CD4-positive, alpha-beta T cell treated with Interleukin-2 at 100 ng/mL for 4 hours (primary cell): ENCODE measurements at places on chromosomes 2 and 18.
A peak's percentile ranks its signal among the peaks of the same experiment; 100 is the strongest.

GRCh38 chr2:197212344-197213262 is 98.0 kb downstream of the ANKRD44 start:
- DNase-seq, result peak; percentile 50

- DNase-seq, result no peak
Observed at GRCh38 chr18:10591896-10592295, 66.1 kb downstream of the NAPG start.

DNA sequence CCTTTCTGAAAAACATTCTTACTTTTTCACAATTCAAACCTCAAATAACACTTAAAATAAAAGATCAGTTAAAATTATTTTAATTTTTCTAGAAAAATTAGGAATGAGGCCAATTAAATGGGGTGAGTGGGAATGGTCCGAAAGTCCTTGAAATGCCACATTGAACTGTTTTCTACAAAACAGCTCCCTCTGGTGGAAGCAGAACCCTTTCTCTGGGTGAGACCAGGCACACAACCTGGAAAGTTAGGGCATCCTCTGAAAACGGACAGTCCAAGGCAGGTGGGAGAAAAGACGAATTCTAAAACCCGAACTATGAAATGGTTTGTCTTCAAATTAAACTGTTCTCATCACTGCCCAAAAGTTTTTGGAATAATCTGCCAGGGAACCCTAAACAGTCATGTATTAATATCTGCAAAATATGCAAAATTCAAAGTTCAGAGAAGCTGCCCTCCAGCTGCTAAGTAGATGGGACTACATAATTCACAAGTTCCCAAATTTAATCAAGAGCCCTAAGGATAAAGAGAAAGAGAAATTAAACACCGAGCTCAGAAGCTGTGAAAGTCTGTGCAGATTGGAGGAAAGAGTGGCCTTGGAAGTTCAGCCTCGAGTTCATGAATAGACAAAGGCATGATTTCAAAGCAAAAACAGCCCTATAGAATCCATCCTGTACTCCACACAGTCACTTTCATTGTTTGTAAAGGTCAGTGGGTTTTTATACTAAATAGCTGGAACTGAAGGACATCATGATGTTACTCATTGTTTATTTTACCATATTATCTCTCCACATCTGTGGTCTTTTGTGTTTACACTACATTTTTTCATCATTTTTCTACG is 108.3 kb downstream of the PIEZO2 start:
- peak; percentile 16 for DNase-seq

- peak; percentile 13 for DNase-seq
Observed at GRCh38 chr2:149160701-149161217, 122.3 kb downstream of the LYPD6B start.

- no peak for DNase-seq
Observed at GRCh38 chr2:90077948-90078347, 1386.5 kb downstream of the RPIA start.

DNA sequence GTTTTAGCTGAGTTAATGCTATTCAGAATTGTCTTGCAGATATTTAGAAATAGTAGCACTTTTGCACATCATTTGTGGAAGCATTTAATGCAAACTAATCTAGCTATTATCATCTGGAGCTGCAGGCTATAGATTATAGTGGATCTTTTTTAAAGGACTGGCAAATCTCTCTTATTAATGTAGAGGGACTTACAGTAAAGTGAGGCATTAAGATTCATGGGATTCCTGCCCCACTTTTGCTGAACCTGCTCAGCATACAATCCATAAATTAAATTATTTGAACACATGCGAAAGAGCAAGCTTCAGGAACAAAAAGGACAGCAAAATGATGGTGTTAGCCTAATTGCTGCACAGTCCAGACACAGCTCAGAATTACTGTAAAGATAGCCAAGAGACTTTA is 477.7 kb downstream of the DCDC2C start:
- no peak for DNase-seq

- no peak for DNase-seq
Observed at GRCh38 chr2:217816396-217816869, 186.4 kb downstream of the TNS1 start.

DNA sequence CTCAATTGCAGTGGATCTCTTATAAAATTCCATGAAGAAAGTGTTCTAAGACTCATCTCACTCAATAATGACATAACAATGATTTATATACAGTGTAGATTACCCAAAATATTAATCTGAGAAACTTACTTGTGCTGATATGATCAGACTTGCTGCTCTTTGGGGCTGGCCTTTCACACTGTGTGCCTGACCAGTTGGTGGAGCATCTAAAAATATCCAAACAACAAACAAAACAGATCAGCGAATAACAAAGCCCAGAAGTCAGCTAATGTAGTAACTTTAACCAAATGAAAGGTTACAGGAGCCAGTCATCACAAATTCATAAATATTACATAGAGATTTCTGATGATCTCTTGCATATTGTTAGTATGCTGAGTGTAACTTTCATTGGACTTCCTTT is 1466.8 kb upstream of the NXPH2 start:
- no peak for DNase-seq

GRCh38 chr2:173997269-173997668 is 32.1 kb upstream of the SP3 start:
- no peak for DNase-seq

- DNase-seq, result no peak
Observed at GRCh38 chr2:9238591-9239326, 32.1 kb downstream of the ASAP2 start.

GRCh38 chr18:55819448-55819847 is 231.5 kb upstream of the TCF4 start:
- DNase-seq, result no peak

DNA sequence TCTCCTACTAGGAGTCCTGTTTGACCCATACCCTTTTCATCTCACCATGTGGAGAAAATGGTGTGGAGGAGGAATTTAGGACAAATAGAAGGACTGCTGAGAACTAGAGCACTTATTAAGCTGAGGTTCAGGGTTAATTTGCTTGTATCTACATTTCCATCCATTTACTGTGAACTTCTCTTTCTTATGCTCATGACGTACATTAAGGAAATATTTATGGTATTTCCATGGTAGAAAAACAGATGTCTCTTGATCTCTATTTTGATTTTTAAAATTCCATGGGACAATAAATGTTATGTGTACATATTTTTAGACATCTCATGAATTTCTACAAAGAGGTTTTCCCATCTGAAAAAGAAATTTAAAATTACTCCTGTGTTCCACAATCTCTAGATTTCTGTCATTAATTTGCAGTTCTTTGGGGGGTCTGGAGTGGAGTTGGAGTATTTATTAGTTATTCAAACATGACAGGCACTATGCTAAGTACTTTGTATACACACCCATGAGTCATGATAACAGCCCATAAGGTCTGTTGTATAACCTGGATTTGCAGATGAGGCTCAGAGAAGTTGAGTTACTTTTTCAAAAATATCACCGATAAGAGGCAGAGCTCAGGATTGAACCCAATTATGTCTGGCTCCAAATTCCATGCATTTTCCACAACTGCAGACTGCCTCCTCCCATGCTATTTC is 112.6 kb downstream of the COPS8 start:
- DNase-seq, result no peak
